ENCODE measurements at places on chromosomes 5 and 9.

DNA sequence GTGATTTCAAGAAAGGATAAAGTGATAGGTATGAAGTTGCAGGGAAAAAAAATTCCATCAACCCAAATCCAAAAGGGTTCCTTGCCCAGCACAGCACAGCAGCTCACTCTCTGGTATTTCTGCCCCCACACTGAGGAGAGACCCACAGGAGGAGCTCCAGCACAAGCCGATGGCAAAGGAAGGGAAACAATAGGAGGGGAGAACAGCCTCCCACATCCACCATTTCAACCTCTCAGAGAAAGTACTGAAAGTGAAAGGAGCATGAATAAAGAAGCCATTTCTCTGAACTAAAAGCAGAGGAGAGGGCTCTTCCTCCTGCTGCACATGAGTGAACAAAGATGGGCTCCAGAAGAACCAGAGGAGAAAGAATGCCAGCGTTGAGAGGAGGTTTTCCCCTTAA, 54.9 kb upstream of the ZSWIM6 start:
- DNase-seq: no peak

DNA sequence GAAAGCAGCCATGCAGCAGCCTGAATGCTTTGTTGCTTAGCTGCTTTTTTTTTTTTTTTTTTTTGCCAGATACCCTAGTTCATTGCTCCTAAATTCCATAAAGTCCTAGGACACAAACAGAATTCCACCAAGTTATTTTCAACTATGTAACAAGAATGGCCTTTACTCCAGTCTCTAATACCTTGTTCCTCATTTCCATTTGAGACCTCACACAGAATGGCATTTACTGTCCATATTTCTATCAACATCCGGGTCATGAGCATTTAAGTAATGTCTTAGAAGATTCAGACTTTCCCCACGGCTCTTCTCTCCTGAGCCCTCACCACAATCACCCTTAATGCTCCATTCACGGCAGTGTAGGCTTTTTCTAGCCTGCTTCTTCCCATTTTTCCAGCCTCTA, 31.7 kb upstream of the FBXW11 start:
- DNase-seq: no peak

DNA sequence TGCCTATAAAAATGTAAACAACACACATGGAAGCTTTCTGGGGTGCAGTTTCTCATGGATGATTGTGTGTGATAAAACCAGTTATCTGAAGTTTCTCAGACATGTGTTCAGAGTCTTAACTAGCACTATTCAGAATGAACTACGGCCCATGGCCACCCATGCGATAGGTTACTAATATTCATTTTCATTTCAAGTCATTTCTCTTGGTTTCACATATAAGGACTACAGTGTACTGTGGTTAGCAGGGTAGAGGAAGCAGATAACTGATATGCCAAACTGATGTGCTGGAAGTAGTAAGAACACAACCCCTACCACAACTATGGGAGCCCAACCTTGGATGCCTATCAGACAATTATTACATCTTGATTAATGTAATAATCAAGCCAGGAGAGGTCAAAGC, 372.1 kb downstream of the DTWD2 start:
- no peak for DNase-seq

- no peak for DNase-seq
These were observed 315.2 kb upstream of the DMAC1 start for GRCh38 chr9:8114826-8115225.

DNA sequence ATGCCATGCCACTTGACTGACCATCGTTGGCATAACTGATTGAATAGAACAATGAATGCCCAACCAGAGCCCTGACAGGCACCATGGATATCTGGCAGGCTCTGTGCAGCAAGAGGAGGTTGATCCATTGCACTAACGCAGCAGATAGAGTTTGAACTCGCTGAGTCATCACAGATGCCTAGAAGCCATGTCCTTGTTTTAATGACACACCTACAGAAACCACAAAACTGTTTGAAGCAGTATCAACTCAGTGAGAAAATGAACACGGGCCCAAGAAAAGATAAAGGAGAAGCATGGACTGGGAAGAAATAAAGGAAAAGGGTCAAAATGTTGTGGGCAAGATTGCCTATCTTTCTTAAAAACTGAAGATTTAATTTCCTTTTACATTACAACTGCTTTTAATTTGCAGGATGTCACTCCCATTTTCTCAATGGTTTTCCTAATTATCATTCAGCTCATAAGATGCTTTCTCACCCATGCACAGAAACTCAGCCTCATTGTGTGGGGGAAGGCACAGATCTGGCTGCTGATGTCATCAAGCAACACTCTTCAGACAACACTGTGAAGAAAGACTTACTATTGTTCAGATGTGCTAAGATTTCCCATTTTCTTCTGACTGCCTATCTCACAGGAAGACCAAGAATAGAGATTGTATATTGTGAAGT, 129.0 kb downstream of the PIK3R1 start:
- peak; percentile 29 for DNase-seq

- no peak for DNase-seq
These were observed 84.1 kb upstream of the DMRT1 start for GRCh38 chr9:757246-757881.

- no peak for DNase-seq
These were observed 32.4 kb downstream of the PTCD2 start for GRCh38 chr5:72352616-72353015.

DNA sequence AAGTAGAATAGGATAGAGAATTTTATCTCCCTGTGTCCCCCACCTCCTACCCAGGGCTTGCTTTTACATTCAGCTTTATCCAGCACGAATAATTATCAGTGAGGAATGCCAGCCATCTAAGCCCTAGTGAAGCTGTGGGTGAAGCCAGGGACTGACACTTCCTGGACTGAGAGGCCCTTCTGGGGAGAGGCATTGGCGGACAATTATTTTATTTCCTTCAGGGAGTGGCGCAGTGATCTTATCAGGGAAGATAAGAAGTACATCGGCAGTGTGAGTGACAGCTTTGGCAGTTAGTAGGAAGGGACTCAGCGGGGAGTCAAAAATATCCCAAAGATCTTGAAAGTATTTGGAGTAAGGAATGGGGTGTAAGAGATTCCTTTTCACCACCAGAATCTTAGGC, 34.9 kb upstream of the RPS23 start:
- DNase-seq: no peak

DNA sequence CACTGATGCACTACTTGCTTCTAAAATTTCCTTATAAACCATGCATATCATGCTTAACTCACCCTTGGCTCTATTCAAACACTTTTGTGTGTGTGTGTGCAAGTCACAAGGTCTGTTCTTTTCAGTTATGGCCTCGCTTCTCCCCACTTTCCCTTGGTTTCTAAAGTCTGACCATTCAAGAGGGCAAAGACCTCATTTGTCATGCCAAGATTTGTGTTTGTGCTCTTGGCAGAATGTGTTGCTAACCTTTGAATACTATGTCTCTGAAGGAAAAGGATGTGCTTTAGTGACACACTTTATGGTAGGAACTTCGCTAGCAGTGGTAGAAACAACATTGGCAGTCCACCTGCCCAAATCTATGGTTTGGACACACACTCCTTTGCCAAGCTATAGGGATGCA, 50.4 kb downstream of the SNX18 start:
- no peak for DNase-seq

DNA sequence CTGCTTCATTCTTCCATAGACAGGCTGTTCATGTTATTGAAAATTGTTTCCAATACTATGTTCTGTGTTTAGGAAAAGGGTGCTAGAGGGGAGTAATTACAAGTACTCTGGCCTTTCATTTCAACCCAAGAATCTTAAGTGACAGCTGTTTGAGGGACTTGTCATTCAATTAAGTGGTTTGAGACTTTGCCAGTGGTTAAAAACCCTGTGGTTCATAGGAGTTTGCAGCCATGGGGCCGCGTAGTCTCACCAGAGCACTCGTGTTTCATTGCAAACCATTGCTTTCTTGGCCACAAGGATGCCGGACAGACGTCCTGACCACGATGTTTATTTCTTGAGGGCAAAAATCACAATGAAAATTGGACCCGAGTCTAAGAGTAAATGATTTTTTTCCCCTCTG, 248.8 kb downstream of the NNT start:
- DNase-seq: no peak

DNA sequence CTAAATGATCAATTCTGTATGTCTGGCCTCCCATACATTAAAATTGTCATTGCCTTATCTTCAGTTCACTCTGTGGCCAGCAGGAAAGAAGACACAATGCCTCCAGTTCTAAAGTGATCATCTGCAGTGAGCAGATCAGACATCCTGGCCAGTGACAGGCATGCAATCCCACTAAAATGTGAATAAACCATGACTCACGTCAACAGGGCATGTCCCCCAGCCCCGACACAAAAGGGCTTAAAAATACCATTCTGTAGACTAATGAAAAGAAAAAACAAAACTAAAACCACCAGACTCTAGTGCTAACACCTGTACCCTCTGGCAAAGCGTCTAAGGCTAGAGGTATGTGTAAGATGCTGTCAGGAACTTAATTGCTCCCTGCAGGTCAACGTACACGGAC, 38.5 kb downstream of the DDX31 start:
- DNase-seq: no peak

- no peak for DNase-seq
These were observed 66.9 kb downstream of the MAN2A1 start for GRCh38 chr5:109756543-109757185.

- DNase-seq: no peak
These were observed 89.8 kb upstream of the ELL2 start for GRCh38 chr5:96051401-96051830.

GRCh38 chr5:96312383-96312782, 120.7 kb downstream of the PCSK1 start:
- no peak for DNase-seq

DNA sequence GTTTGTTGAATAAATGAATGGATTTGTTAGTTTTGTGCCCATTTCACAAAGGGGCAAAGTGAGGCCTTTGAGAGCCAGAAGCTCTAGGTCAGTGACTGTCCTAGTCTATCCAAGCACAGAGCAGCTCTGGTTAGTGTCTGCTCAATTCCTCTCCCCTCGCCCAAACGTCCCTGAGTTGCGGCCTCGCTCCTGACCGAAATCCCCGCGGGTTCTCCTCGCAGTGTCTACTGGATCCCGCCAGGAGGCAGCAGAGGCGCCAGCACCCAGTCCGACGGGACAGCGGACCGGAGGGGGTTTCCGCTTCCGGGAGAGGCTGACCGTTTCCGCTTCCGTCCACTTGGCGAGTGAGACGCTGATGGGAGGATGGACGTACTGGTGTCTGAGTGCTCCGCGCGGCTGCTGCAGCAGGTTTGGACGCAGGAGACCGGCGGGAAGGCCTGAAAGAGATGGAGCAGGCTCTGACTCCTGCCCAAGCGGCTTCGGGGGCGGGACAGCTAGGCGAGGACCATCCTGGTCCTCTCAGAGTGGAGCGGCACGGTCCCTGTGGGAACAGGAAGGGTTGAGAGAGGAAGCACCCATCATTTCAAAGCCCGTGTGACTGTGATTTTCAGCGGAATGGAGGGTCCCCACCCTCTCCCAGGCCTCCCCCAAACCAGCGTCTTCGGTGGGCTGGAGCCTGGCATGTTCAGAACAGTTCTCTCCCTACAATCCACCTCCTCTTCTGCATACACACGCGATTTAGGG, at the start of gene RARS1:
Gene RARS1 (plus strand): TSS at position 336 of the 744 bp plus-strand sequence. CDS start 28 bp downstream, at position 364.
- DNase-seq: peak; percentile 94

DNA sequence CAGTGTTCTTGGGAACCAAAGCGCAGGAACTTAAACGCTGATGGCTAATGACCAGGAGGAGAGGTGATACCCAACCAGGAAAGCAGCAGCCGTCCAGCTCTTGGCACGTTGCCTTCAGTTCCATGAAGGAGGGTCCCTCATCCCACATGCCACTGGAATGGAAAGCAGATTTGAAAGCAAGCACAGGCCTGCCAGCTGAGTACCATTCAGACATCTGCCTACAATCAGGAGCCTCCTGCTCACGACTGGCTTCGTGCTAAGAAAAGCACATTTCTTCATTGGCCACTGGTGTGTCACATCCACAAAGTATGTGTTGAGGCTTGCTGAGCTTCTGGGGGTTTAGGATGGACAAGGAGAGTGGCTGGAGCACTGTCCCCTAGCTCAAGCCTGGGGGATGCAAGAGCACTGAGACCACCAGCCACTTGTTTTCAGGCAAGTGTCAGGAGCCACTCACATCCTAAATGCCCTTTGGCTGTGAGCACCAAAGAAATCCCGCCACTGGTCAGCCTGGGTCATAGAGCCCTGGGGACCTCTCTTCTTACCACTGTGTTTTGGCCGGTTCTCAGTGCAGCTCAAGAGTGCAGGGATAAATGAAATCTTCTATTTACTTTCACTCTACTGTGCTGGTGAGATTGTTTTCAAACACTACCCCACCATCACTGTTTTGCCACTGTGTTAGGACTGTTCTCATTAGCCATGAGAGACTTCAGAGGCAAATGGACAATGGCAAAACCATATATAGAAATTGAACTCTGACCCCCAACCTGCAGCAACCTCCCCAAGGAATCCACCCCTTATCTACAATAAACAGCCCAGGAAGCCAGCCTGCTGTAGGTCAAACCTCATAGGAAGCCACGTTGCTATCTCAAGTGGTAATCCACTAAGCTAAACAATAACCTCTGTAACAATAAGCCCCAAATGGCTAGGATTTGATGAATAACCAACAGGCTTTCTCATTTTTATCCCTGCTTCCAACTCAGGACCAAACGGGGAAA, 58.3 kb downstream of the MTX3 start:
- DNase-seq: no peak

DNA sequence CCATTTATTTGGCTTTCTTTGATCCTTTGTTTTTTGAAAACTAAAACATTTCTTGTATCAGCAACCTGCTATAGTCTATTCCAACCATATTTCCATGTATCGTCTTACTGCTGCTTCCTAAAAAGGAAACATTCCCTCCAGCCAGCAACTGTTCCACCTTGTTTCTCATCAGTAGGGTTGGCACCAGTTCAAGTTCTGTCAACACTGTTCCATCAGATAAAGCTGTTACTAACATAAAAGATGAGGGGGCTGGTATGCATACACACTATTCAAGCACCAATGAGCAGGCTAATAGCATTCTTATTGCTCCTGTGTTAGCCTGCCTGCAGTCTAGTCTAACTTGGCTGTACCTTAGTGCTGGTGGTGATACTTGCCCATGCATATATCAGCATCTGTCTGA, 178.3 kb downstream of the CWC27 start:
- no peak for DNase-seq

GRCh38 chr5:172353271-172353812, 69.8 kb upstream of the UBTD2 start:
- DNase-seq: no peak

DNA sequence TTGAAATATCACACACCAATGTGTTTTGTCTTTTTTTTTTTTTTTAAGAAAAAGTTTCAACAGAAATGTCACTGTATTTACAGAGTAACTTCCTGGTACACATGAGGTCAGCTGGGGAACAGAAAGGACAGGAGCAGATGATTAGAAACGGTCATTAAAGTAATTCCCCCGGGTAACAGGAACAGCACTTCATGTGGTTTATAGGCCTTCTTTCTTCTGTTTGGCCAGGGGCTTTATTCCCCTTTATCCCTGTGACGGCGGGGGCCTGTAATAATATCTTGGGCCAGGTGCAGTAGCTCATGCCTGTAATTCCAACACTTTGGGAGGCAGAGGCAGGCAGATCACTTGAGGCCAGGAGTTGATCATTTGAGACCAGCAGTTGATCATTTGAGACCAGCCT, 30.5 kb upstream of the MSH3 start:
- DNase-seq: no peak

DNA sequence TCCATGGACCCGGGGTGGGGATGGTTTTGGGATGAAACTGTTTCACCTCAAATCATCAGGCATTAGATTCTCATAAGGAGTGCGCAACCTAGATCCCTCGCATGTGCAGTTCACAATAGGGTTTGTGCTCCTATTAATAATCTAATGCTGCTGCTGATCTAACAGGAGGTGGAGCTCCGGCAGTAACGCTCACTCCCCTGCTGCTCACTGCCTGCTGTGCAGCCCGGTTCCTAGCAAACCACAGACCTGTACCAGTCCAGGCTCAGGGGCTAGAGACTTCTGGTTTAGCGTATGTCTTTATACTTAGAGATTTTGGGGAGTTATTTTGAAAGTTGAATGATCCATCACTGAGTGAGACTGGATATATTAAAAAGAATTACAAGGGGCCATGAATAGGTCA, 50.2 kb downstream of the RICTOR start:
- no peak for DNase-seq

All from activated T-cell treated with anti-CD3 and anti-CD28 coated beads, Interleukin-2, amount 50 U/mL, for 48 hours (primary cell).